ENCODE measurements at places on chromosomes 11 and 22.

DNA sequence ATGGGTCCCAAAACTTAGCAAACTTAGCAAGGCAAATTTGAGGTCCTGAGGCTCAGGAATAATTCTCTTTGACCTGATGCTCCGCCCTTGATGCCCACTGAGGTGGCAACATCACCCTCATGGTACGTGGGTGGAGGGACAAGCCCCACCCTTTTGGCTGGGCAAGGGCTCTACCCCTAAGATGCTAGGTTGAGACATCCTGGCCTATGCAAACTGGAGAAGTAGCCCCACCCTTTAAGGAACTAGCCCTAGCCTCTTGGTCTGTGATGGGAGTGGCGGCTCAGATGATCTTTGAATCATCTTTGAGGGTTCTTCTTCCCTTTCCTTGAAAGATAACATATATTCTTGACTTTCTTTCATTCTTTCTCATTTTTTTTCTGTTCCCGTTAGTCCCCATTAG lies 32.9 kb downstream of the CABIN1 start:
- DNase-seq: no peak

- DNase-seq: no peak
Observed at GRCh38 chr22:24077416-24077815, 66.3 kb downstream of the CABIN1 start.

DNA sequence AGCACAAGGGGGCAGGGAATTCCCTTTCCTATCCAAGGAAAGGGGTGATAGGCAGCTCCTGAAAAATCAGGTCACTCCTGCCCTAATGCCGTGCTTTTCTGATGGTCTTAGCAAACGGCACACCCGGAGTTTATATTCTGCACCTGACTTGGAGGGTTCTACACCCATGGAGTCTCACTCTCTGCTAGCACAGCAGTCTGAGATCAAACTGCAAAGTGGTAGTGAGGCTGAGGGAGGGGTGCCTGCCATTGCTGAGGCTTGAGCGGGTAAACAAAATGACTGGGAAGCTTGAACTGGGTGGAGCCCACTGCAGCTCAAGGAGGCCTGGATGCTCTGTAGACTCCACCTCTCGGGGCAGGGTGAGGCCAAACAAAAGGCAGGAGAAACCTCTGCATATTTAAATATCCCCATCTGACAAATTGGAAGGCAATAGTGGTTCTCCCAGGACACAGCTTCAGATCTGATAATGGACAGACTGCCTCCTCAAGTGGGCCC lies 194.7 kb downstream of the OR4A47 start:
- DNase-seq: no peak

DNA sequence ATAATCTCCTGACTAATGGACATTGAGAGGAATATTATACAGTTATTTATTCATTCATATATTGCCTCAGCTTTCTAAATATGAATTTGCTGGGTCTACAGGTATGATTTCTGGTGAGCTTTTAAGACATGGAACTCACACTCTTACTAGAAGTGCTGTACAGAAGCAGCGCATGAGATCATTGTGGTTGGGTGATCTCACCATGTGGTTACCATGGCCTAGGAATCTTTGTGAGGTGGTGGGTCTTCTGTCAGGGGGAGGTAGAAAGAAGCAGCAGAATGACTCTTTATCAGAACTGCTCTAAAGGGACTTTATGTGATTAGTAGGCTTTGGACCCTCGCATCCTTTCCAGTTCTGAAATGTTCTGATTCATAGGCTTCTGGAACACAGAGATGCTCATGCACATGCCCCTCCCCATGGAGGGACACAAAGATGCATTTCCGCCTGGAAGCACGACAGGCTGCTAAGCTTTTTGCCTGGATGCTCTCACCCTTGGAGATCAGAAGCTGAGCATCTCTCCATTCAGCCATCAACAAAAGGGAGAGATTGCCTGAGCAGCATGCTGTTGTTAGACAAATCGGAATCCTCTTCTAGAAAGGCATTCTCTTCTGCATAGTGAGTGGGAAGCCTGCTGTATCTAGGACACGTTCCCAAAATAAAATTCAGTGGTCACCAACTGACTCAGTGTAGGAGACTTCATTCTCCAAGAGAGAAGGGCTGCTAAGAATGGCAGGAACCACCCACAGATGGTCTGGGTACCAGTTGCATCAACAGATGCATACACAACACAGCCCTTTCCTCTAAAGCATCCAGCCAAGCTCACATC lies 51.3 kb downstream of the KIRREL3 start:
- DNase-seq: no peak

GRCh38 chr11:115644856-115645255 lies 140.6 kb upstream of the CADM1 start:
- DNase-seq: no peak

GRCh38 chr11:113991170-113991569 lies 16.3 kb downstream of the HTR3A start:
- peak; percentile 18 for DNase-seq

- DNase-seq: peak; percentile 50
Observed at GRCh38 chr11:10651656-10652361, 41.7 kb downstream of the IRAG1 start.

DNA sequence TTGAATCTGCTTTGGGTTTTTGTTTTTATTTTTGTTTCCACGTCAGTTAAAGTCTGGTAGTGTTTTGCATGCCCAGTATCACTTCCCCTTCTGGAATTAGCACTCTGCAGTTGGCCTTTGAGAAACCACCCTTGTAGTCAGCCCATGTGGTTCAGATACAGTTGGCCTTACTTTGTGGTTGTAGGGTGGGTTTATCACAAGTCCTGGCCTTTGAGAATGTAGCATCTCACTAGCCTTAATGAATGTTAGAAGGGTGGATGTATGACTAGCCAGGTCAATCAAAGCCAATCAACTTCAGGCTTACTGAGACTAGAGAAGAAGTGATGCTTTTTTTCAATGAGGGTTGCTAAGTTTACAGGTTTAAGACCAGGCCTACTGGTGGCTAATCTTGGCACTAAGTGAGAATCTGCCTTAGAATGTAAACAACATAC lies 19.8 kb downstream of the ARL14EP start:
- DNase-seq: no peak

GRCh38 chr11:112762707-112763090 lies 198.5 kb upstream of the NCAM1 start:
- no peak for DNase-seq

DNA sequence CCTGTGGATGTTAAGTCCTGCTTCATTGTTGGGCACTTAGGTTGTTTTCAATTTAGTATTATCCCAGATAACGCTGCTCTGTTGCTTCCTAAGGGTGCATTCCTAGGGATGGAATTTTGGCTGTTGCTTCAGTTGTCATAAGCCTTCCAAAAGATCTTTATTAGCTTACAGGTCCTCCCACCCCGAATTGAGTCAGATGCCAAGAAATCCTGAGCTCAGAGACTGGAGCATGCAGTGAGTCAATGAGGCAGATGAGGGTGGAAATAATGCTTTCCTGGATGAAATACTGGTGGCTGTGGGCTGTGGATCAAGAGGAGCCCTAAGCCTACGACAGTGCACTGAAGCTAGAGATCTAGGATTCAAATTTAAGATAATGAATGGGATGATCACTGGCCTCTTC lies 10.7 kb upstream of the IL18BP start:
- DNase-seq: no peak

- DNase-seq: no peak
Observed at GRCh38 chr11:65036931-65037330, 4.1 kb upstream of the SAC3D1 start.

DNA sequence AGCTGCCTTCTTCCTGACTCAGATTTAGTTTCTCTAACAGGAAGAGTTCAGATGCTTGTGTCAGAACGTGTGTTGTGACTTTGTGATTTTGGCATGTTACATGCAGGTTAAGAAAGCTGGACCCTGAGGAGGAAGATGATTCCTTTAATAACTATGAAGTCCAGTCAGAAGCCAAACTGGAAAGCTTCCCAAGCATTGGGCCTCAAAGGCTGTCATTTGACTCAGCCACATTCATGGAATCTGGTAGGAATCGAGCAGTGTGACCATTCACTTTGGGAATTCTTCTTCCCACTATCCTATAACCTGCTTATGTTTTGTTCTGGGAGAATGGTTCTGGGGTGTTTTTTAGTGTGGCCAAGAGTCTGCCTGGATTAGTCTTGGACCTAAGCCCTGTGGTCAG lies 48.0 kb downstream of the CABIN1 start:
- DNase-seq: no peak

GRCh38 chr11:62974848-62975522 lies 9.8 kb downstream of the SLC22A6 start:
- peak; percentile 78 for DNase-seq
